ENCODE measurements at places on chromosomes 11 and 22. TPM values are rescaled to one million over a fixed set of nuclear protein-coding genes. Genes with fewer than 3 reads are reported as not detected.

- DNase-seq = no peak
Measured at GRCh38 chr11:121644187-121644512, 191.4 kb upstream of the SORL1-AS1 start.

DNA sequence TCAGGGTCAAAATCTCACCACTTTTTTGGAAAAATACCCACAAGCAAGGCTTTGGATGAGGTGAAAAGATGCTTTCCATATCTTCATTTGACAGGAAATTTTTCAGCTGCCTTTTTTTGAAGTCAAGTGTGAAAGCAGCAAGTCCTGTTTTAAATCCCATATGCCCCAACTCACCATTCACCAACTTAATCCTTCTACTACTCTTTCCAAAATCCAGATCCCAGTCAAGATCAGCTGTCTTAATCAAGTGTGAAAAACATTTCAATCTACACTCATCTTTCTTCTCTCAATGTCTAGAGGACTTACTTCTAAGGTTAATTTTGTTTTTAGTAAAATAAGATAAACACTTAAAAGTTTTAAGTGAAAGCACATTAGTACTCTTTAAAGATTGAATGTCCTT, 128.4 kb upstream of the CEP126 start:
- no peak for DNase-seq

- DNase-seq = no peak
Measured at GRCh38 chr11:113470233-113470632, 5.0 kb downstream of the DRD2 start.

- no peak for DNase-seq
Measured at GRCh38 chr11:45530111-45530510, 135.3 kb downstream of the CHST1 start.

DNA sequence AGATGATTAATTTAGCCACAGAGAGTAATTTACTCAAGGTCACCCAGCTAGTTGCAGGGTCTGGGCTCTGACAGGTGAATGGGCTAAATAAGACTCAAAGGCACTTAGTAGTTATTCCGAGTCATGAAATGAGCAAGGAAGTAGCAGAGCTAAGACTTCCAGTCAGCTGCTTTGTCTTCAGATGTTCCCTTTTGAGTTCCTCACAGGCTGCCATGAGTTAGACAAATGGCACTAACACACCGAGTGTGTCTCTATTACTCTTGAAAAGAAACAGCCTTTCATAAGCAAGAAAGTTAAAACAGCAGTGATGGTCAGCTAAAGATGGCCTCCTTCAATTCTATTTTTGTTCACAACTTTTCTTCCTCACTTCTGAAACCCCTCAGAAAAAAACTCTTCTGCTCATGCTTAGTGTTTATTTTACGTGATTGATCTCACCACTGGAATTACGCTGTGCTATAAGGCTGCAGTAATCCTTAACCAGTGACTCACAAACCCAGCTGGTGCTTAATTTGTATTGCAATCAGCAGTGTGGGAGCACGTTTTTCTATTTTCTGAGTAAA, 389.1 kb downstream of the AASDHPPT start:
- DNase-seq = no peak

- DNase-seq = no peak
Measured at GRCh38 chr11:115644856-115645255, 140.6 kb upstream of the CADM1 start.

DNA sequence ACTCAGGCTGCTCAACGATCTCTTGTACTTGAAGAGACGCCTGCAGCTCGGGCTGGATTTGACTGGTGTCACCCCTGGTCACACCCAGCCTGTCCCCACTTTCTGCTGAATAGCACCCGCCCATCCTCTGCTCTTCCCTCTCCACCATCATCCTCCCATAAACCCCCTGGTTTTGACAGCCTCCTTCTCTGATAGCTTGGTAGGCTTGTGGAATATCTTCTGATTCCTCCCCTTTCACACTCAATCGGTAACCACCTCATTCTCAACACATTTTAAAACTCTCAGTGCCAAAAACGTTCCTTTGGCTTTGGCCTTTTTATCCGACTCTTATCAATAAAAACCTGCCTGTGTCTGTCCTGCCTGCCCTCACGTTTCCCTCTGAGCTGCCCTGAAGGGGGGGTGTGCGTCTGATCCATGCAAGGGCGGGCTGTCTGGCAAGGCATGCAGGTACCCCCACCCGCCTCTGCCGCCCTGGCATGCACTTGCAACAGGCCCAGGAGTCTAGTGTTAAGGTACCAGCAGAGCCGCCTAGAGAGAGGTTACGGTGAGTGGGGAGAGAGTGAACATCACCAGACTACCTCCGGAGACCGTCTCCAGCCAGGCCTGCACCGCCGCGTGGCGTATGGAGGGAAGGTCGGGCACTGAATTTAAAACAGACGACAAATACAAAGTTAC, 51.7 kb upstream of the BID start:
- no peak for DNase-seq

- no peak for DNase-seq
Measured at GRCh38 chr11:2222451-2222850, 47.9 kb downstream of the ASCL2 start.

DNA sequence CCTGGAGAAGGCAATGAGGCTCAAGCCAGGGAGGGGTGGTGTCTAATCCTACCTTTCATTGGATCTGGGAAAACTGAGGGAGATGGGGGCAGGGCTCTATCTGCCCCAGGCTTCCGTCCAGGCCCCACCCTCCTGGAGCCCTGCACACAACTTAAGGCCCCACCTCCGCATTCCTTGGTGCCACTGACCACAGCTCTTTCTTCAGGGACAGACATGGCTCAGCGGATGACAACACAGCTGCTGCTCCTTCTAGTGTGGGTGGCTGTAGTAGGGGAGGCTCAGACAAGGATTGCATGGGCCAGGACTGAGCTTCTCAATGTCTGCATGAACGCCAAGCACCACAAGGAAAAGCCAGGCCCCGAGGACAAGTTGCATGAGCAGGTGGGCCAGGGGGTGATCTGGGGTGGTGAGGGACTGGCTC, at the start of gene FOLR1:
TSS of gene FOLR1 (plus strand) at position 180 of the 421 bp plus-strand sequence. CDS start at position 214, 34 bp downstream.
- DNase-seq = no peak

DNA sequence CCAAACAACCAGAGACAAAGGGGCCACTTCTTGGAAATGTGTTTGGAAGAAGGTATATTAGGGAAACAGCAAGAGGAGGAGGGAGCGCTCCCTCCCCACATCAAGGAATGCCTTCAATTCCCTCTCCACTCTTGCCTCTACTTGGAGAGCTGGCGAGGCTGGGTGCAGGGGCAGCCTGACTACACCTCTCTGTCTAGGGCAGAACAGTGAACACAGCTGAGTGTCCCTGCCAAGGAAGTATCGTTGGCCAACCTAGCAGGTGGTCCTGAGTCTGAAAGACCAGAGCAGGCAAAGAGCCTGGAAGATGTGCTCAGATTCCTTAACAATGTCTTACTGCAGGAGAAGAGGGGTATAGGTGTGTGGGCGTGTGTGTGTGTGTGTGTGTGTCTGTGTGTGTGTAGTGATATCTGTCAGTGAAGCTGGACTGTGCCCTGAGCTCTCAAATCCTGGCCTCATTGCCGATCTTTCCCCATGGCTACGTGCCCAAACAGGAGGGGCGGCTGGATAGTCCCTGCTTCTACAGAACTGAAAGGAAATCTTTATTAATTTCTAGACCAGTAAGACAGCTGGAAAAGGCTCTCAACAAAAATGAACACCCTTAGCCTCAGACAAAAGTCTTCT, 46.8 kb downstream of the PAMR1 start:
- no peak for DNase-seq

DNA sequence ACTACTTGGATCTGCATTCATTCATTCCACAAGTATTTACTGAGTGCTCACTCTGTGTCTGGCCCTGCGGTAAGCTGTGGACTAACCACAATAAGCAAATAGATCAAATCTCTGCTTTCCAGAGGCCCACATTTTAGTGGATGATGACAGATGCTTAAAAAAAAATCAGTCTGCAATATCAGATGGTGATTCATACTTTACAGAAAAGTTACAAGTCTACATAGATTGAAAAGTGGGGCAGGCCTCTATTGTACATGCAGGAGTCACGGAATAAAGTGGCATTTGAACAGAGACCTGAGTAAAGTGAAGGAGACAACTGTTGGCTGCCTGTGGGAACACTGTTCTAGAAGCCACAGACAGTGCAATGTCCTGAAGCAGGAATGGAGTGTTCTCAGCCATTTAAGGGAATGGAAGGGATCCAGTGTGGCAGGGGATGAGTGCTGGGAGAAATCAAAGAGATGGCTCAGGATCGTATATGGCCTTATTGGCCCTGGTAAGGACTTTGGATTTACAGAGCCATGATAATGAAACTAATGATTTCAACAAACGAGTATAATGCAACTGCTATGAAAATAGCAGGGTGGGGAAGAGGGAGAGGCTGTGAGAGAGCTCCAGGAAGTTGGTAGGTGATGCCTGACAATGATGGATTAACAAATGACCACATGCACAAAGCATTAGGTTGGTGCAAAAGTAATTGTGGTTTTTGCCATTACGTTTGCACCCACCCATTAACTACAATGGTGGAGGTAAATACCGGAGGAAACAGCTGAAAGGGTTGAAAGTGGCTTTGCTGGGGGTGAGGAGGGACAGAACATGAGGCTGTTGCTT, 31.1 kb downstream of the TMEM45B start:
- DNase-seq = no peak

DNA sequence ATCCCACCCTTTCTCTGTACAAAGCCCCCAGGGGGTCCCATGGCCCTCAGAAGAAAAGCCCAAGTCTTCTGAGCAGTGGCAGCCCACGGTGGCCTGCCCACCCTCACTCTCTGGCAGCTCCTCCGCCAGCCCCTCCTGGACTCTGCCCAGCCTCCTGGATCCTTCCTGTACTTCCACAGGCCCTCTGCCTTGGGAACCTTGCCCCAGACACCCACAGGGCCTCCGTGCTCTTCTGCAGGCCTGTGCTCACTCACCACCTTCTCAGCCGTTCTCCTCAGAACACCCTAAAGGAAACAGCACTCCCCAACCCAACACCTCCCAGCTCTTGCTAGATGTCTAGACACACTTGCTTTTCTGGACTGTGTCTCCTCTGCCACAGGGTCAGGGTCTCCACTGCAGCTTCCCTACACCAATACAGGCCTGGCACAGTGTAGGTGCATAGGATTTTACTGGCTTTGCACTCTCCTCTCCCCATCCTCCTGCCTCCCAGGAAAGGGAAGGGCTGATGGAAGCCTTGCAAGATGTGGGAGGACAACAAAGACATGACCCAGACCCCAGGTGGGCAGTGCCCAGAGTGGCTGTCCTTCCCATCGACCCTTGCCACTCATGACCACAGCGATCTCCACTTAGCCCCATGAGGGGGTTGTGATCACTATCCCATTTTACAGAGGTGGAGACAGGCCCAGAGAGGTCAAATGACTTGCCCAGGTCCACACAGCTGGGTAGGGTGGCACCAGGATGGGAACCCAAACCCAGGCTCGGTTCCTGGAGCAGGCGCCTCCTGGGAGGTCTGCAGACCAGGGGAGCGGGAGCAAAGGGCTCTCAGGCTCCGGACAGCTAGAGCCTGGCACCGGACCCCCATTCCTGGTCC, 2.0 kb downstream of the SCARF2 start:
- no peak for DNase-seq

DNA sequence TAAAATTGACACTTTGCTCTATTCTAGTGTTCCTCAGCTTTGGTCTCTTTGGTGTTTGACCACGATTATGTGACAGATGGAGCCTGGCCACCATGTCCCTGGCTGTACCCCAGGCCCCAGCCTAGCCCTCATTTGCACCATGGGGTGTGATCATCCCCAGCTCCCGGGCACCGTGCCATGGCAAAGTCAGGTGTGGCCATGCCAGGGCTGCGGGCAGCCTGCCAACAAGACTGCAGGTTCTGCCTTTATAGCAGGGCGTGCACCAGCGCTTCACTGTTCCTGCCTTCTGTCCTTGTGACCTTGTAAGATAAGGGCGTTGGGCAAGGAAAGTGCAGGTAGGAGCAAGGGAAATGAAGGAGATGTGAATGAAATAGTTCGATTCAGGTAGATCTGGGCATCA, 22.4 kb upstream of the APOBEC3A start:
- no peak for DNase-seq

- DNase-seq = no peak
Measured at GRCh38 chr11:133162227-133162626, 370.1 kb downstream of the OPCML start.

GRCh38 chr11:1774886-1775285, 11.2 kb upstream of the CTSD start:
- no peak for DNase-seq

GRCh38 chr11:67177399-67178281, 58.6 kb downstream of the KDM2A start:
- DNase-seq = no peak

MYO7A gene
- 11.6 TPM for total RNA-seq

SLN gene
- not detected for total RNA-seq

OR8D1 gene
- total RNA-seq = not detected

OSBP2 gene
- 18.3 TPM for total RNA-seq
